ENCODE measurements at places on chromosomes 7 and 10.

DNA sequence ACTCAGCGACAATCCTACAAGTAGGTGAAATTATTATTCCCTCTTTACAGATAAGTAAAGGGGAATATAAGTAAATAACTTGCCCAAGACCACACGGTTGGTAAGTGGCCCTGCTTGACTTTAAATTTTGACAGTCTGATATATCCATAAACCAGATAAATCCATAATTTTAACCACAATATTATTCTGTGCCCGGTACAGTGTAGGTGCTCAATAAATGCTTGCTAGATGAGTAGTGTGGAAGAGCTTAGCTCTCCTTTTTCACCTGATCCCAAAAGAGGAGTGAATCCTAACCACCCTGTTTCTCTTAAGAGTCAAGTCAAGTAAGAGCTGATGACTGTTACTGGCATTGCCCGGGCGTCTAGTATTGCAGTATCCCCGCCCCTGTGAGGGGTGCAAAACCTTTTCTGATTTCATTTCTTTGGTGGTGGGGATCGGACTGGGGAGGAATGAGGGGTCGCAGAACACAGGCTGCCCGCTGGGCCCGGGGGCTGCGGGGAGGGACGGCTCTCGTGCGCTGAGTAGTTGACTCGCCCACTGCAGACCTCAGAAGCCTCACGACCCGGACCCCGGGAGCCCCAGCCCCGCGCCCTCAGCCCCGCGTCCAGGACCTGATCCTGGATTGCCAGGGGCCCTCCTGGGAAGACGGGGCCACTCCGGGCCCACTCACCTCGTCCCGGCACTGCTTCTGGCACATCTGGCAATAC lies 490 bp downstream of the KIN start:
- no peak for DNase-seq

- peak; percentile 79 for DNase-seq
Measured at GRCh38 chr10:12333380-12334185, 15.8 kb upstream of the CAMK1D start.

DNA sequence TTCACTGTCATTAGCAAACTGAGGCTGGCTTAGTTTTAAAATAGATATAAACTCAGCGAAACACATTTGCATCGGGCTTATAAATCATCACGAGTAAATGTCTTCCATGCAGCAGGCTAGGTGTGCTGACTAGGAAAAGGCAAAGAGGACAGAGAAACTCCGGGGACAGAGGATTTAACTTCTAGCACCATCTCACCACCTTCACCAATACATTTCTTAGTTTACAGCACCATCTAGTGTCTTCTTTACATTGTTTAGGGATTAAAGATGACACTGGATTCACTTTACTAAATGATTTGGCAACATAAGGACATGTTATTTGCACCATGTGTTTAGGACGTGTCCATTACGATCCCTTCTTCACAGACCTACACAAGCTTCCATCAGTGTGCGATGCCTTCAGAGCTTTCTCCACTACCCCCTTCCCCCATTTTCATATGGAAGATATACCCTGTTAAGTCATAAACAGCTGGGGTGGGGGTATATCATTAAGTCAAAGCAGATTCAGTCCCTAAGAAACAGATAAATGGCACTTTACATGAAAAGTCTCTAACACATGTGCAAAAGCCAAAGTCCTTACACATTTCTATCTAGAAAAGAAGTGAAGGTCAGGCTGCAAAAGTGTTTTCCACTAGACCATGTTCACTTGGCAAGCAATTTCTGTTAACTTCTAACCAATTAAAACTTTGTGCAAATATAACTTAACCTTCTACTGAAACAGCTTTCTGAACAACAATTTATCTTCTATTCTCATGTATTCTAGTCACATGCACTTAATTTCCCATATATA lies 103.3 kb downstream of the GRB10 start:
- no peak for DNase-seq

- no peak for DNase-seq
Measured at GRCh38 chr7:70733090-70733489, 398.9 kb upstream of the GALNT17 start.

GRCh38 chr7:93515144-93515543 lies 59.4 kb downstream of the CALCR start:
- DNase-seq = no peak

GRCh38 chr7:133315332-133316040 lies 62.6 kb downstream of the EXOC4 start:
- no peak for DNase-seq

- DNase-seq = no peak
Measured at GRCh38 chr10:132011445-132011844, 29.7 kb upstream of the BNIP3 start.

DNA sequence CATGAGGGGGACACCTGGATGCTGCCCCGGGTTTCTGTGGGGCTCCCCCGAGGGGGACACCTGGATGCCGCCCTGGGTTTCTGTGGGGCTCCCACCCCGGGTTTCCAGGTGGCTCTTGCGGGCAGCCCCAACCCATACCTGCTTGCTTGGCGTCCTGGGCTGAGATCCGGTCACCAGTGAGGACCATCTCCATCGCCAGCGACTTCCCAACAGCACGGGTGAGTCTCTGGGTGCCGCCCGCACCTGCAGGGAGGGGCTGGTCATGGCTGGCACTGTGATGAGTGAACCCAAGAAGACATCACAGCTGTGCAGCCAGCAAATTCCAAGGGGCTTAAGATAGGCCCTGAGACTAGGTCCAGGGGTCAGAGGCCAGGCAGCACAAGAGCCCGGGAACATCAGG lies 6.4 kb downstream of the ECHS1 start:
- DNase-seq = no peak

DNA sequence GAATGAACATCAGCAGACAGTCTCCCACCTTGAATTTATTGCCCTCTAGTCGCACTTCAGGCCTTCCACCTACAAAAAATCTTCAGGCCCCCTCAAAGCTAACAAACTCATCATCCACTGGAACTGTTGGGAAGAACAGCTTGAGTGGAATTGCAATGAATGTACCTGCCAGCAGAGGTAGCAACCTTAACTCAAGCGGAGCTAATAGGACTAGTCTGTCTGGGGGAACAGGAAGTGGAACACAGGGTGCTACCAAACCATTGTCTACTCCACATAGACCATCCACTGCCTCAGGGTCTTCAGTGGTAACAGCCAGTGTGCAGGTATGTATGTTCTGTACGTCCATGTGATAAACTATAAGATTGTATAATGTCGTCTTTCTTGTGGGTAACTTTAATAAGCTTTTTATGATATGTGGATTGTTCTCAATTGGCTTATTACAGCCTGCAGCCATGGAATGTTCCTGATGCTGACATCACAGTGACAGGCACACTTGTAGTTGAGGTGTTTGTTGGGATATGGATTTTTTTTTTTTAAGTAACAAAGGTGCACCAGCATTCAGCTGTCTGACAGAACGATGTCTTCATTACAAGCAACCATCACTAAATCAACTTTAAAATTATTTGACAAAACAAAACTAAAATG lies 53.3 kb downstream of the UBN2 start:
- DNase-seq = no peak

DNA sequence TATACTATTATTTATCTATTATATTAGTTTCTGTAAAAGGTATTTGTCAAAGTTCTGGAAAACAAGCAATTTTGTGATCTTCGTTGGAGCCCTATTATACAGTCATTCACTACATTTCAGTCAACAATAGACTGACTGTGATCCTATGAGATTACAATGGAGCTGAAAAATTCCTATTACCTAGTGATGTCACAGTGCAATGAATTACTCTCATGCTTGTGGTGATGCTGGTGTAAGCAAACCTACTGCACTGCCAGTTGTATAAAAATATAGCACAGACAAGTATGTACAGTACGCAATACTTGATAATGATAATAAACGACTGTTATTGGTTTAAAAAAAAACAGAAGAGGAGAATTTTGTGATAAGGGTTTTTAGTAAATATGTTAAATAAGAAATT lies 21.4 kb downstream of the OR6V1 start:
- no peak for DNase-seq

- no peak for DNase-seq
Measured at GRCh38 chr7:146002431-146003078, 114.0 kb upstream of the CNTNAP2 start.

DNA sequence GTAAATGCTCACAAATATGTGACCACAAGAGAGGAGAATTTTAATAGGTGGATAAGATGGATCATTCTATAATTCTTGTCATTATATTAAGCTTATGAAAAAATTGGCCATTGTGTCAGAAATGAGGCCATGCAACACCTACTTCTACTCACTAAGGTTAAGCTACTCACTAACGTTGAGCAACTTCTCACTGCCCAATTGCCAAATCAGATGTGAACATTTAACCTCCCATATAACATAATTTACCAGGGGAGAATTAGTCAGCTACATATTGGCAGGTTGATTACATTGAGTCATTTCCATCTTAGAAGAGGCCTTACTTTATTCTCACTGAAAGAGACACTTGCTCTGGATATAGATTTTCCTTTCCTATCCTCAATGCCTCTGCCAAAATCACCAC lies 211.2 kb upstream of the DGKB start:
- DNase-seq = no peak

GRCh38 chr7:2245883-2246675 lies 4.1 kb downstream of the NUDT1 start:
- DNase-seq = no peak

GRCh38 chr10:49278497-49278981 lies 20.4 kb upstream of the C10orf71 start:
- no peak for DNase-seq

DNA sequence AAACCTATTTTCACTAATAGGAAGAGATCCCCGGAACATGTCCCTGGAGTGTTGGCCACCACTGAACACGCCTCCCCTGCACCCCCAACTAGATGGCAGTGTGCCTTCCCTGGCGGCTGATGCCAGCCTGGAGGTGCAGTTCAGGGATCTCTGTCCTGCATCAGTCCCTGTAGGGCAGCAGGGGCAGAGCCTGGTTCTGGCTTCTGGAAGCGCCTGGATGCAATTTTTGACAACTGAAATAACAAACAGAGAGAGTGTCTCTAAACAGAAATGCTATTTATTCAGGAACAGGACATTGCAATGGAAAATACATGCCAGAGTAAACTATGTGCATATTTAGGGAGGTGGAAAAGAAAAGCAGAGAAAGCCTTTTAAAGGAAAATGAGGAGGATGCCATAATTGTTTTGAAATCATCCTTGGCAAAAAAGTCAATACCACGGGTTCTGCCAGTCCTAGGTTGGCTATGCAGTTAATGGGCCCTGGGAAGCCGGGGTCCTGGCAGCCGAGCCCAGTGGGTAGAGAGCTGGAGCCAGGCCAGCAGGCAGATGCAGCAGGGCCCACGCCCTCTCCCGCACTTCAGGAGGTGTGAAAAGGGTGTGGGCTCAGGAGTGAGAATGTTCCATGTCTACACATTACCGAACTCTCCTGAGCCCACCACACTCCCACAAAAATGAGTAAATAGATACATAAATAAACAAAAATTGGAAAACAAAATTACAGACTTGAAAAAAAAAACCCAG lies 18.5 kb downstream of the ANTXRL start:
- no peak for DNase-seq

GRCh38 chr10:97291357-97292096 lies 910 bp downstream of the ARHGAP19 start:
- DNase-seq = no peak

DNA sequence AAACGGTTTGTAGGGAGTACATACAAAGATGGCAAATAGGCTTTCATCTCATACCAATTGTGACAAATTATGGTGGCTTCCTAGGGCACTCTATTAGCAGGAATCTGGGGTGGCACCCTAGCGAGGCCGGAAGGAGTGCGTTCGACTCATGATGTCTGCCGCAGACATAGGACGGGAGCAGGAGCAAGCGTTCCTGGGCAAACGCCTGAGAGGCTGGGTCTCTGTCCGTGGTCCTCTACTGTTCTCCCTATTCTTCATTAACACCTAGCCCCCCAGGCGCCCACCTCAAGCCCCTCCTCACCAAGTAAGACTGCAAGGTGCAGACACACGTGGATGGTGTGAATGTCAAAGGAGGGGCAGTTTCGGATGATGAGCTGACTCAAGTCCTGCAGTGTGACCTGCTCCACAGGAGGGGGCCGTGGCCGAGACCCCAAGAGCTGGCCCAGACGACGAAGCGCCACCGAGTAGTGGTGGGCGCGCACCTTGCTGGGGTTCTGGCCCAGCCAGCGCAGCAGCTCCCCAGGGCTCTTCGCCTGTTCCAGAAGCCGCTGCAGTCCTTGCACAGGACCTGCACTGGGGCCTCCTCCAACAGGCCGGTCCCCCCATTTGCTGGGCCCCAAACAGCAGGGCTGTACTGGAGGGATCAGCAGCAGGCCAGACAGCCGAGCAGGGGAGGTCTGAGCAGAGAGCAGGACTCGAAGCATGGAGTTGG lies 1.3 kb downstream of the FASTK start:
- no peak for DNase-seq

DNA sequence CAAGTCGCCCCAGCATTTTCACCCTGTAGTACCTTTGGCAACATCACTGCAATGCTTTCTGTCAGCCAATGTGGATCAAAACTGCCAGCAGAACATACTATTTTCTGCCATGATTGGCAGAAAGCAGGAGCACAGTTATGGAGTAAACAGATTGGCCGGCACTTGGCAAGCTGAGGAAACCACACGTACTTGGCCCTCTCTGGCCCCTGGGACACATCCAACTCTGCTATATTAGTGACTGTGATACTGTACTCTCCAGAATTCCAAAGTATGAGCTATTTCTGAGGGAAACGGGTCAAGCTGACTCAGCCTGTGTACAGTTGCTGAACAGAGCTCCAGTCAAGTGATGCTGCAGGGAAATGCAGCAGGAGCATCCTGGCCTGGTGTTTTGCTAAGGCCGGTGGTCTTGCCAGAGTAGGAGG lies 39.8 kb upstream of the LANCL2 start:
- no peak for DNase-seq

DNA sequence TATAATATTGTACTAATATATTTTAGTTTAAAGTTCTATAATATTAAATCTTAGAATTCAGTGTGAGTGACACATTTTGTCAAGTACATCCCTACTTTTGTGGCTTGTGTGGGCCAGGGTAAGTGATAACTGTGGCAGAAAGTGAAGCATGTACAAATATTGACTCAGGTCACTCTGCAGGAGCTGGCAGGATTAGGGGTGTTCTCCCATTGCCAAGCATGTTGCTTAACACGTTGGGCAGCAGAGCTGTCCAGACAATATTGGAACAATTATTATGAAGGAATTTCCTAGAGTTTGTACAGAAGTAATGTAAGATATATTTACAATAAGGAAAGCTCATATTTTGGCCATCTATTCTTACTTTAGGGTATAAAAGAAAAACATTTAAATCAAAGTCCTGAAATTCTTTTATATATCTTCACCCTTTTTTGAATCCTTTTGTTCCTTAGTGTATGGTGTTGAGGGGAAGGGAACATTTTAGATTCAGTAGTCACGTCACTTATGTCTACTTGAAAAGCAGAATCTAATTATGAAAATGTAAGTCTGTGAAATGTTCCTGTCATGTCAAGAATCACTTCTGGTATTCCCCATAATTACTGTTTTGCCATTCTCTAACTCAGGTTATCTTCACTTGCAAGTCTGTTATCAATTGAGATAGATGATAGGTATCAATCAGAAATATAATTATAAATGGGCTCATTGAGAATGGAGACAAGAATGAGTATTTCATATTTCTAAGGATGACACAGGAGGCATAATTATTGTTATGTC lies 4.0 kb downstream of the HDAC9 start:
- no peak for DNase-seq

All from activated effector memory CD4-positive, alpha-beta T cell treated with anti-CD3 and anti-CD28 coated beads, Interleukin-2, amount 50 U/mL, for 16 hours (primary cell).